ENCODE measurements at places on chromosomes 13 and 19.

- DNase-seq = peak; percentile 39
Observed at GRCh38 chr13:32538143-32538620, 413 bp downstream of the N4BP2L2 start.

DNA sequence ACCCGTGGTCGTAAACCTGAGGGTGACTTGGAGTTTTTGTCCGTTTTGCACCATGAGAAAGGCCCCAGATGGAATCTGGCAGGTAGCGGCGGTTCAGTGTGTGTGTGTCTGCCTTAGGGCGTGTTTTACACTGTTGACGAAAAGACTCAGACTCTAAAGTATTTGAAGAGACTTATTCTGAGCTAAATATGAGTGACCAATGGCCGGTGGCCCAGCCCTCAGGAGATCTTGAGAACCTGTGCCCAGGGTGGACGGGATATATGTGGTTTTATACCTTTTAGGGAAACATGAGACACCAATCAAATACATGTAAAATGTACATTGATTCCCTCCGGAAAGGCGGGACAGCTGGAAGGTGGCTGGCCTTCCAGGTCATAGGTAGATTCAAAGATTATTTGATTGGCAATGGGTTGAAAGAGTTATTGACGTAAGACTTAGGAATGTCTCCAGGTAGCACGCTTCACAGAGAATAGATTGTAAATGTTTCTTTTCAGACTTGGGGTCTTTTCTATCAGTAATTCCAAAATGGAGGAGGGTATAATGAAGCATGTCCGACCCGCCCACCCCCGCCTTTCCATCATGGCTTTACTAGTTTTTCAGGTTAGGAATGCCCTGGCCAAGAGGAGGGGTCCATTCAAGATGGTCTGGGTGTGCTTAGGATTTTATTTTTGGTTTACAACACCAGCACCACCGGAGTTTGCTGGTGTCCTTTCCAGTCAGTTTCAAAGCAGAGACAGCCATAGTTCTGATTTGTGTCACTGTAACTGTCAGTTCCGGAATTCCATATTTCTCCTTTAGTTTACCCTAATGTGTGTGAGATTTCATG is 1.0 kb upstream of the ZNF529 start:
- peak; percentile 4 for DNase-seq

GRCh38 chr19:35484252-35485036 is 5.8 kb downstream of the KRTDAP start:
- DNase-seq = no peak

DNA sequence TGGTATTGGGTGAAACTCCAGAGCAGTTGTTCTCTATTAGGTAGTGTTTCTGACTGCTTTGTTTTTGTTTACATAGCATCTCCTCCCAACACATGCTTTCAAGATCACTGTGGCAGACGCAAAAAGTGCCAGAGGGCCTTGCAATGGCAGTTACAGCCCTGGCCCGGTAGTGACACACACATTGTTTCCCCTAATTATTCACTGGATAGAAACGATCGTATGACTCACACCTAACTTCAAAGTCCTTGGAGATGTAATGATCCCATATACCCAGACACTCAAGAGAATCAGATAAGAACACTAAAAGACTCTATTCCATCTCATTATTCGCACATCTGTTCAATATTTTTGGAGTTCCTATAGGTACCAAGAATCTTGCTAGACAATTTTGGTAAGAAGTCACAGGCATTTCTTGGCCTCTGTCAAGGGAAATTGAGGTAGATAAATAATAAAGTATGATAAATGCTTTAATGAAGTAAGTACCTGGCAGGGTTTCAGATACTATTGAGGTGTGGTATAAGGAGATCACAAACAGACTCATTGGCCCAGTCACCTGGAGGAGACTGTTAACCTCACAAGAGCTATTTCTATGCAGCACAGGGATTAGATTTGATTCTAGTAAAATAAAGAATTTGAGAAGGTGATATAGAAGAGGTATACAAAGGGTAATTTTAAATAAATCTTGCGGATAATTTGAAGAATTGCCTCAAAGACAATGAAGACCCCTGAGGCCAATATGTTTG is 485.3 kb downstream of the SLITRK6 start:
- peak; percentile 38 for DNase-seq

DNA sequence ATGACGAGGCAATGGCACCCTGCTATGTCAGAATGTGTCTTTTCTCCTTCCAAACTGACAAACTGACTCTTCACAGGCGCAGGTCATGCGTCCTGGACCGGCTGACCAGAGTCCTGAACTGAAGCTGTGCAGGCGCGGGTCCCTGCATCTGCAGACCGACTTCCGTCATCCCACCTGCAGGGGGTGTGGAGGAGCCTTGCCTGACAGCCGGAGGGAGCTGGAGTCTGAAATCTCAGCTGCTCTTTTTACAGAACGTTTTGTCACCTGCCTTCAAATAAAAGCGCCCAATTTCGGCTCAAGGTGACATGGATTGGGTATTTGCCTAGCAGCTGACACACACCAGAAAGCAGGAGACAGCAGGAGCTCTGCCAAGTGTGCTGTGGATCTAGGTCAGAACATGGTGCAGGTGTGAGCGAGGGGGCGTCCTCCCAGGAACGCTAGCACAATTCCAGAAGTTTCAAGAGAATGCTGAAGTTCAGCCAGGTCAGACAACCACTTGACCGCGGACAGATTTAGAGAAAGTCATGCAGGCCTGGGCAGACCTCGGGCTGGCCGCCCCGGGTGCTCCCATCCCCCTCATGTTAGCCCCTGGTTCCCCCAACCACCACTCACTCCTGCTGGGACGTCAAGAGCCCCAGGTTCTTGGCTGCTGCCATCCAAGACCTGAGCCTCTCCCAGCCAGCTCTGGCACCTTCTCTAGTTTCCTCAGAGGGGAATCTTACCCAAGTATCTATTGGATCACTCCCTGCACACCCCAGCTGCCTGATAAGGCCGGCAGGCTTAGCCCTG is 32.8 kb downstream of the ELL start:
- no peak for DNase-seq

GRCh38 chr19:7926021-7926726 is at the start of gene CTXN1:
TSS of gene CTXN1 (minus strand) at chr19:7926135. CDS start at chr19:7925538, 597 bp downstream.
- peak; percentile 65 for DNase-seq

DNA sequence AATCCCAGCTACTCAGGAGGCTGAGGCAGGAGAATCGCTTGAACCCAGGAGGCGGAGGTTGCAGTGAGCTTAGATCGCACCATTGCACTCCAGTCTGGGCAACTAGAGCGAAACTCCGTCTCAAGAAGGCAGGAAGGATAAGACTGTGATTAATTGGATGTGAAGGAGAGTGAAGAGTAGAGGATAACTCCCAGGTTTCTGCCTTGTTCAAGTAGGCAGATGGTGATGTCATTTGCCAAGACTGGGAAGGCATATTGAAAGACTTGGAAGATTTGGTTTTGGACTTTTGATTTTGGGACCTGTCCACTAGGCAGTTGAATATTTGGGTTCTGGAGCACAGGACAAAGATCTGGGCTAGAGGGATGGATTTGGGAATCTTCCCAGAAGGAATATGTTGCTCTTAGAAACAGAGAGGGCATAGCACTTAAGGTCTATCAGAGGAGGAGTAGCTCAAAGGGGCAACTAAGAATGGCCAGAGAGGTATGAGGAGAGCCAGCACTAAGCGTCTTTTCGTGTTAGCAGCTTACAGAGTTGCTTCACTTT is 20.0 kb downstream of the GARRE1 start:
- DNase-seq = no peak

DNA sequence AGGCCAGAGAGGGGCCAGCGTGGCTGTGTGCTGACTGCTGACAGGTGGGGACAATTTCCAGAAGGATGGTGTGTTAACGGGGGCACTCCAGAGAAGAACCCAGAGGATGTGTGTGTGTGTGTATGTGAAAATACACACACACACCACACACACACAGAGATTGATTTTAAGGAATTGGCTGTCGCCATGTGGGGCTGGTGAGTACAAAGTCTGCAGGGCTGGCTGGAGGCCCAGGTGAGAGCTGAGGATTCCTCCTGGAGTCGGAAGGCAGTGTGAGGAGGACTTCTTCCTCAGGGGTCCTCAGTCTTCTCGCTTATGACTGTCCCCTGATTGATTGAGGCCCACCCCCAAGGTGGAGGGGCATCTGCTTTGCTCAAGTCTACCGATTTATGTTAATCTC is 7.6 kb upstream of the GJB6 start:
- no peak for DNase-seq

DNA sequence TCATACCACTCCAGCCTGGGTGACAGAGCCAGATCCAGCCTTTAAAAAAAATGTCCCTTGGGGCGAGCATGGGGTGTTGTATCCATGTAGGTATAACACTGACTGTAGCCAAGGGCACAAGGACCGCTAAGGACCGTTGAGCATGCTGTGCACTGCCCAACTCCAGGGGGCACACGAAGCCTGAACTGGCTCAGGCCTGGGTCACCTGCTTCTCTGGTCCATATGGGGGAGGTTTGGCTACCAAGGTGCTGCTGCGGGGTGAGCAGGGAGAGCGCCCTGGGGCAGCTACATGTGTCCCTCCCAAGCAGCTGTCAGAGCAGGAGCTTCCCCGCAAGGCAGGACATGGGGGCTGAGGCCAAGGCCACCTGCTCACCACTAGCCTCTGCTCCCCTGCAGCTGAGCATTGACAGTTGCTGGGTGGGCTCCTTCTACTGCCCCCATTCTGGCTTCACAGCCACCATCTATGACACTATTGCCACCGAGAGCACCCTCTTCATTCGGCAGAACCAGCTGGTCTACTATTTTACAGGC is 16.3 kb downstream of the CATSPERG start:
- DNase-seq = no peak

DNA sequence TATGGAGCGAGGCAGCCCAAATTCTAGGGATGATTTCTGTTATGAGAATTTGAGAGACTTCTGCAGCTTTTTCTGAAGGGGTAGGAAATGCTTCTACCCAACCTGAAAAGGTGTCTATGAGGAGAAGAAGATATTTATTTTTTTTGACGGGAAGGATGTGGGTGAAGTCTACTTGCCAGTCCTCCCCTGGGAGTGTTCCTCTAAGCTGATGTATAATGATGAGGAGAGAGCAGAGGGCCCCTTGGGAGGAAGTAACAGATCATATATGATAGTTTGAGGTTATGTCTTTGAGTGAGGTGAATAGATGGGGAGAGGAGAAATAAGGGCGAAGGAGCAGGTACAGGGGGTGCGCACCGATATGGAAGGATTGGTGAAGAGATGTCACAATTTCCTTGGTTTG is 910.6 kb upstream of the SLITRK5 start:
- DNase-seq = no peak

- no peak for DNase-seq
Observed at GRCh38 chr19:7502552-7502951, 13.4 kb upstream of the ZNF358 start.

DNA sequence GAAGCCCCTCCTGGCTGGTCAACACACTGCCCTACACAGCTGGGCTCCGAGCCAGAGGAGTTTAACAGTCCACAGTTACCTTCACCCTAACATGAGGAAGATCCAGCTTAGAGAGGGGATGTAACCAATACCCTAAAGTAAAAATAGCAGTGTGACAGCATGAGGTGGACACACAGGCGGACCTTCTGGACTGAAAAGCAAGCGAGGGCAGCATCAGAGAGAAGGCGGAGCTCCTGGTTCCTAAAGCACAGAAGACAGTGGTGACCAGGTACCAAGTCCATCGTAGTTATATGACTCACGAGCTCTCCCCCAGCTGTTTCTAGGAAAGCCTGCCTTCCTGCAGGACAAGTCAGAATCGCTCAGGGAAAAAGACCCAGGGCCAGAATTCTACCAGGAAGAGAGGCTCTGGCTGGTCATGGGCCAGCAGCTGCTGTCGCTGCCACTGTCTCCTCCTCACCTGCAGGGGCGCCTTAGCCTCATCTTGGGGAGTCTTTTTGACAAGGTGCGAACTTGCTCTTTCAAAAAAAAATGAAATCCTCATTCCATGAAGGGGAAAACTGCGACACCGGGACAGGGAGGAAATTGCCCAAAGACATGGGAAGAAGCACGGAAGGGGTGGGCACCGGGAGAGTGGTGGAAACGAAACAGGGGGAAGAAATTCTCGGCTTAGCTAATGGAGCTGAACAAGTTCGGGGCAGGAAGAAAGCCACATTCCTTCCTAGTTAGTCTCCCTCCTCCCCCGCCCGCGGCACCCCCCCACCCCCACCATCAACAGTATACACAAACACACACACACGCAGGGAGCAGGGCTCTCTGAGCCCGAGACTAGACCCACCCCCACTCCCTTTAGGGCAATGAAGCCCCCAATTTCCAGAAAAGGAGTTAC is 1.7 kb downstream of the ELL start:
- peak; percentile 80 for DNase-seq

DNA sequence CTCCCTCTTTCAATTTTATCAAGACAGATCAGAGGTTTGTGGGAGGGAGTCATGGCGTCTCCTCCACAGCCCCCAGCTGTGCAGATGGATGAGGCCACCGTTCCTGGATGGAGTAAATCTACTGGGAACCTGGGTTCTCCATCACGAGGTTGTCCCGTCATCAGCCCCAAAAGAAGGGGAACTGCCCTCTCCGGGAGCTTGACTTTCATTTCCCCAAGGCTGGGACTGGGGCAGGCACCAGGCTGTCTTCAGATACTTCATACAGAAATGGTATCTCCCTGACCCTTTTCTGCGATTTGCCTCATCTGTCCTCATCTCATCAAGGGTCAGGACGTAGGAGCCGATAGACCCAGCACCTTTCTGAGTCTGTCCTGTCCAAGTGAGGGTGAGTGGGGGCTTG is 9.8 kb downstream of the LILRB2 start:
- DNase-seq = no peak

- DNase-seq = no peak
Observed at GRCh38 chr19:35013820-35014754, 14.0 kb downstream of the GRAMD1A start.

GRCh38 chr13:102033857-102034331 is 368.0 kb downstream of the FGF14 start:
- no peak for DNase-seq

DNA sequence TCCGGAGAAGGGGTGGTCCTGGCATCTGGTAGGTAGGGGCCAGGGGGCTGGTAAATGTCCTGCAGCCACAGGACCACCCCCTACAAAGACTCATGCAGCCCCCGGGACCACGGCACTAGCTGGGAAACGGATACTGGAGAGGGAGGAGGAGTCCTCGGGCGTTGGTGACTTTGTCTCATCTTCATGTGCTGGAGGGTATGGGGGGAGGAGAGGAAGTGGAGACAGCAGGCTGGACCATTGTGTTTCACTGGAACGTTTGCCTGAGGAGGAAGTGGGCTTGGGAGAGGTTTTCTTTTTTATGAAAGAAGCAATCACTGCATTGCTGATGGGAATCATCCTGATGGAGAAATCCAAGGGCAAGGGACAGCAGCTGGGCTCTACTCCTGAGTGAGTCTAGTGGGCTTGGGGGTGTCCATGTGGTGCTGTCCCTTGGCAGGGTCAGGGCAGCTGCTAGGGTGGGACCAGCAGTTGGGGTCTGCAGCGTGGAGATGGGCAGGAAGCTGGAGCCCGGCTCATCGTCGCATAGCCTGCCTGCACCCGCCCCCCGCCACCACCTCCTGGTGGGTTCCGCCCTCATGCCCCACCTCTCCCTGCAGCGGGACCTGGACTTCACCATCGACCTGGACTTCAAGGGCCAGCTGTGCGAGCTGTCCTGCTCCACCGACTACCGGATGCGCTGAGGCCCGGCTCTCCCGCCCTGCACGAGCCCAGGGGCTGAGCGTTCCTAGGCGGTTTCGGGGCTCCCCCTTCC is 1.7 kb upstream of the ADM5 start:
- DNase-seq = no peak

DNA sequence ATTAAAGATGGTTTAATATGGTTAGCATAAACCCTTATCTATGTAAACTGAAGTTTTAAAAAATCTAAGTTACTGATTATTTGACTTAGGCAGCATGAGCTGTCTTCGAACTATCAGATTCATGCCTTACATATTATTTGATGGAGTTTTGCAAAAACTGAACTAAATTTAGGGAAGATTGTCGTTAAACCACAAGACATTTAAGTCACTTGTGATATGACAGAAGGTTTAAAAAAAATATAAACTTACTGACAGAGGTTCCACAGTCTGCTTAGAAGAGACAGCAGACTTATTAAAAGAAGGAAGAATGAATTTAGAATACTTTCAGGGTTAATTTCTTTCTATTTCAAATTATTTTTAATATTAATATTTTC is 110.9 kb upstream of the FRY start:
- no peak for DNase-seq
